GM12891 (cell line): ENCODE measurements at places on chromosomes 2 and 18.

- no peak for DNase-seq
Measured at GRCh38 chr18:37425222-37425621, 140.4 kb downstream of the CELF4 start.

DNA sequence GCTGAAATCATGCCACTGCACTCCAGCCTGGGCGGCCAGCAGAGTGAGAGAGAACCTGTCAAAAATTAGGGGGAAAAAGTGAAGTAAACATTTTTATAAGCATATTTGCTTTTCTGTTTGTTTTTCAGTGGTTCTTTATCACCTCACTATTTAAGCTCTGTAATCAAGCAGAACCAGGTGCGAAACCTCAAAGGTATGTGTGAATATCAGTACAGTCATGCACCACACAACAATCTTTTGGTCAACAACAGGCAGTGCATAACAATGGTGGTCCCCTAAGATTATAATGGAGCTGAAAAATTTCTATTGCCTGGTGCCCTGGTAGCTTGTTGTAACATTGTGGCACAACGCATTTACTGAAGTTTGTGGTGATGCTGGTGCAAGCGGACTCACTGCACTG lies 167.4 kb upstream of the STON1 start:
- no peak for DNase-seq

DNA sequence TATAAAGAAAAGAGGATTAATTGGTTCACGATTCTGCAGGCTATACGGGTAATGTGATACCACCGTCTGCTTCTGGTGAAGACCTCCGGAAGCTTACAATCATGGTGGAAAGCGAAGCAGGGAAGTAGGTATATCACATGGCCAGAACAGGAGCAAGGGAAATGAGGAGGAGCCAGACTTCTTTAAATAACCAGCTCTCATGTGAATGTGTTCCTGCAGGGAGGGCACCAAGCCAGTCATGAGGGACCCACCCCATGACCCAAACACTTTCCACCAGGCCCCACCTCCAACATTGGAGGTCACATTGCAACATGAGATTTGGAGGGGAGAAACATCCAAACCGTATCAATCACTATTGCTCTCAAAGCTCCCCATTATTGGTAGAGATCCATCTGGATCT lies 61.8 kb downstream of the EFEMP1 start:
- DNase-seq: no peak

DNA sequence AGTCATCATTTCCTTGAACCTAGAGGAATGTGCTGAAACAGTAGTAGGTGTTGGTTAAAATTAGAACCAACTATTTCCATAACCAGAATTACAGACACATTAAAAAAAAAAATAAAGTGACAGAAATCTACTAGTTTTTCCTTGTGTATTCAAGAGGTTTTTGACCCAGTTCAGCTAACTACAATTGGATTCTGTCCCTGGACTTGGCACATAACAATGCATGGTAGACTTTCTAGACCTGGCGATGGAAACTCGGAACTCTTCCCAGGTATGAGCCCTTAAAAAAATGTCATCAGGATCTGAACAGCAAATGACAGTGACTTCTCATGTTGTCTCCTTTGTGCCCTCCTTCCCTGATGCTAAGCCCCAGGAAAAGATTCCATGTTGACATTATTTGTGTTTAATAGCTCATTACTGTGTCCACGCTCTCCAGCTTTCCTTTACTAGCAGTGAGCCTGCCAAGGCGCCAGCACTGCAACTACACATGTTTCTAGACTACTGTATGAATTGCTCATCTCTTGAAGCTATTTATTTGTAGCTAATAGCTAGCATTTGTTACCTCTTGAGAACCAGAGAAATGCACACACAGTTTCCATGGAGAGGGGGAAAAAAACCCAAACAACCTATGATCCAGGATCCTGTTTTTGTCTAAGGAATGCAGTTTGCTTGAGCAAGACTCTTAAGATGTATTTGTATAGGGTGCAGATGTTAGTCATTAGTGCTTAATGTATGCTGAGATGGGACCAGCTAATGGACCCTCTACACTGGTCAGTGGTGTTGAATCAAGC lies 148.5 kb downstream of the FMNL2 start:
- no peak for DNase-seq

GRCh38 chr2:176106581-176107539 lies at the start of gene HOXD11:
TSS of gene HOXD11 (plus strand) at chr2:176107280. CDS start at chr2:176107356, 76 bp downstream.
- no peak for DNase-seq

- no peak for DNase-seq
Measured at GRCh38 chr2:142965443-142965842, 88.0 kb downstream of the KYNU start.

- no peak for DNase-seq
Measured at GRCh38 chr18:34031810-34032209, 192.9 kb downstream of the NOL4 start.

GRCh38 chr2:44833171-44834069 lies 108.1 kb upstream of the SIX3 start:
- DNase-seq: no peak

GRCh38 chr2:224442071-224442967 lies 40.4 kb upstream of the FAM124B start:
- peak; percentile 32 for DNase-seq

DNA sequence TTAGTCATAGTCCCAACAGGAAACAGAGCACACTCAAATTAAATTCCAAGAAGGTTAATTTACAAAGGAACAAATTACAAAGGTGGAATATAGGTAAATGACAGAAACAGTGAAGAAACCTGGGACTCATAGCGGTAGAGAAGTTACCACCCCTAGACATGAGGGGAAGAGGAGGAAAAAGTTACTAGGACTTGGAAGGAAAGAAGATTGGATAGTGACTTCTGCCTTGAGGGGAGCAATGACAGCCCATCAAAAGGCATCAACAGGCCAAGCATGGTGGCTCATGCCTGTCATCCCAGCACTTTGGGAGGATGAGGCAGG lies 2.4 kb upstream of the PDE11A start:
- no peak for DNase-seq

DNA sequence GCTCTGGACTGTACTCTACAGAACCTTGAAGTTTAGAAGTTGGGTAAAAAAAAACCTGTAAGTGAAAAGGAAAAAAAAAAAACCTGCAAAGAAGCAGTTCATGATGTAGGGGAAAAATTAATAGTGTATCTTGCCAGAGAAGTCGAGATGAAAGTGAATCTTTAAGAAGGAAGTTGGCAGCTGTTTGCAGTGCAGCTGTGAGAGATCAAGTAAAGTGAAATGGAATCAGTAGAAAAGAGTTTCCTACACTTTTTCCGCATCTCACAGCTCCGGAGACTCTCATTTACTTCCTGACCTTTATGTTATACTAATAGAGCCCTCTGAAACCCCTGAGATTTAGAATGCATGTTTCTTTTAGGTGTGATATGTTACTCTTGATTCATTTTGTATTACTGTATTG lies 19.2 kb downstream of the RNMT start:
- DNase-seq: no peak
